Thoracic aorta (tissue), 2 donors: ENCODE measurements at places on chromosomes 3 and 15. TPM values are rescaled to one million over a fixed set of nuclear protein-coding genes. Genes with fewer than 3 reads are reported as not detected.
A peak's percentile ranks its signal among the peaks of the same experiment; 100 is the strongest.

Gene AHSG
- not detected for total RNA-seq

Gene CRYBG3
- total RNA-seq = 29.2 TPM

Gene RTP1
- total RNA-seq = 0.27 TPM

- no peak overlapping the region for H3K27ac ChIP-seq
- H3K4me1 ChIP-seq = peaks cover 9% of the 10 kb centered on the region
- no peaks in the 10 kb centered on the region for H3K27me3 ChIP-seq
- DNase-seq = no peak
- no peaks in the 10 kb centered on the region for H3K36me3 ChIP-seq
These were observed 55.0 kb downstream of the PRICKLE2 start for GRCh38 chr3:64170270-64170669.

DNA sequence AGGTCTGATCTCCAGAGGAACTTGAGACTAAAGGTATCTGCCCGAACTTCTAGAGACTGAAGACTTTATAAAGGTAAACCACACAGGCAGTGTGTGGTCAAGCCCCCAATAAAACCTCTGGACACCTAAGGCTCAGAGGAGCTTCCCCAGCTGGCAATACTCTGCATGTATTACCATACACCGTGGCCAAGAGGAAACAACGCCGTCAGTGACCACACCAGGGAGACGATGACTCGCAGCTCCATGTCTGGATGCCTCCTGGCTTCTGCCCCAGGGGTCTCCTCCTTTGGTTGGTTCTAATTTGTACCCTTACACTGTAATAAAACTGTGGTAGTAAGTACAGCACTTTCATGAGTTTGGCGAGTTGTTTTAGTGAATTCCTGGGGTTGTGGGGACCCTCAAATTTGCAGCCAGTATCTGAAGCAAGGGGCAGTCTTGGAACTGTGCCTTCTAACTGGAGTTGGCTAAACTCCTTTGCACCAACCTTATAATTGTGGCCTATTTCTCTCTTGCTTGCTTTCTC, 32.1 kb upstream of the BCL2L10 start:
- H3K4me1 ChIP-seq = no peaks in the 10 kb centered on the region
- peaks cover 16% of the 10 kb centered on the region for H3K36me3 ChIP-seq
- no peak overlapping the region for H3K27ac ChIP-seq
- no peaks in the 10 kb centered on the region for H3K27me3 ChIP-seq
- no peak for DNase-seq

GRCh38 chr3:168213920-168214319, 118.2 kb upstream of the GOLIM4 start:
- H3K36me3 ChIP-seq = no peaks in the 10 kb centered on the region
- H3K4me1 ChIP-seq = no peaks in the 10 kb centered on the region
- no peak for DNase-seq

DNA sequence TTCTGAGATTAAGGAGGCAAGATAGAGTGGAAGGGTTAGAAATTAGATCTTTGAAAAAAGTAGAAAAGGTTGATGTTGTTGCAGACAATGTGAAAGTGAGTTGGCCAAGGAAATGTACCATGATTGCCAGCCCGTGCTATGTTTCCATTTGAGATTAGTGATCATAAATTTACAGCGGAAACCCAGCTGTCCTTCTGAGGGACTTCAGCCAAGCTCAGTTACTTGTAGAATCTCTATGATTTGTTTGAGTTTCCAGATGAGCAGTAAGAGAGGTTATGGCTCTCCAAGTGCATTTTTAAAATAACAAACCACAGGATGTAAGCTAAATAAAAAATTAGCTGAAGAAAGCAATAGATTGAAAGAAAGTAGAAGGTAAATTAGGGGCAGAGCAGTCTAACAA, 54.2 kb upstream of the RBMS3 start:
- no peak for DNase-seq
- no peak overlapping the region for H3K4me3 ChIP-seq
- no peak overlapping the region for H3K27ac ChIP-seq
- H3K27me3 ChIP-seq = no peaks in the 10 kb centered on the region

GRCh38 chr3:109066864-109067263, 51.1 kb downstream of the MORC1 start:
- H3K36me3 ChIP-seq = no peaks in the 10 kb centered on the region
- H3K4me1 ChIP-seq = no peaks in the 10 kb centered on the region
- no peak for DNase-seq

DNA sequence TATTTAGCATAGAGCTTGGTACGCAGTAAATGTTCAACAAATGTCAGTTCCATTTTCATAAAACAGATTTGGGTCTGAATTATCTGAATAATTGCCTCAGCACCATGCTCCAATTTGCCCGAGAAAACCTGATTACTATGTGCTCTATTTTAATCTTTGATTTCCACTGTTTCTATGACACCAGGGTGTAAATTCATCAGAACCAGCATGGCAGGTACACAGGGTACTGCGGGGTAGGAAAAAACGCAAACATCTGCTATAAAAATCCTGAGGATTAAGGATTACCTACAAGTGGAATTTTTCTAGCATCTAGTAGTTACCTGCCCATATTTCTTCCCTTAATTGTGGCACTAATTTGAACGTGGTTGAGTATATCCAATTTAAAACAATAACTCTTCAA, 70.3 kb downstream of the RAD18 start:
- no peak overlapping the region for H3K27ac ChIP-seq
- peaks cover 38% of the 10 kb centered on the region for H3K4me1 ChIP-seq
- H3K27me3 ChIP-seq = no peaks in the 10 kb centered on the region
- H3K4me3 ChIP-seq = no peak overlapping the region

GRCh38 chr3:29319262-29319661, 38.4 kb downstream of the RBMS3 start:
- H3K4me3 ChIP-seq = no peak overlapping the region
- peak overlapping the region; percentile 58 for H3K27ac ChIP-seq
- H3K27me3 ChIP-seq = no peaks in the 10 kb centered on the region

DNA sequence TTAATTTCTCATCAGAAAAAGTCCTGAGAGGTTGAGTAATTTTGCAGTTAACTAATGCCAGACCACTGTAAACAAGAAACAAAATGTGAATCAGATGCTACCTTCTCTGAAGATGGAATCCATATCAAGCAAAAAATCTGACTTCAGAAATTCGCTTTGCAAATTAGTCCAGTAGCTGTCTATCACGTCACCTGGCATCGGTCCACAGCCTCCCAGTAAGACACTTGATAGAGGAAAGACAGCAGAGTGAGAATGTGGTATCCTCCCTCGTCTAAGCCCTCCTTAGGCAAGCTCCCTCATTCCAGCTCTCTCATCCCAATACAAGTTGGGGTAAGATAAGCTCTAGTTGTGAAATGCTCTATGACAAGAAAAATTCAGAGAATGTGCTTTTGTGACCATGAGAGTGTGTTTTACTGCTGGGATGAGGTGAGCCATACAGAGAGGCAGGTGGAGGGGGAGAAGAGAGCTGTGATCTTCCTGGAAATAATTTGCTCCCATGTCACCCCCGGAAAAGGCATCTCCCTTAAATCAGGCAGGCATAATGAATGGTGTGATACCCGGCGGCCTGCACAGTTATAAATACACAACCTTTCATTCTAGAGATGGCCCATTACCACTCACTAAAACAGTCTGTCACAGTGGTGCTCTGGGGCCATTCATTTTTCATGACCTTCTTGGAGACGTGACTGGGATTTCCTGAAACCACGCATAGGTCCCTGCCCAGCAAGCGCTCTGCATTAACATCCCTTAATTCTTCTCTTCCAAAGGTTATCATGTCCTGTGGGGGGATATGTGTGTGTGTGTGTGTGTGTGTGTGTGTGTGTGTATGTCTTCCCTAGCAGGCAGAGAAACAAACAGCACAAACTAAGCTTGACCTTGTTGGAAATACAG, 602.0 kb upstream of the KCNMB2 start:
- no peak overlapping the region for H3K27ac ChIP-seq
- no peak overlapping the region for H3K4me3 ChIP-seq
- peaks cover 3% of the 10 kb centered on the region for H3K4me1 ChIP-seq
- H3K36me3 ChIP-seq = no peaks in the 10 kb centered on the region
- no peak for DNase-seq

- no peaks in the 10 kb centered on the region for H3K4me1 ChIP-seq
- no peak overlapping the region for H3K4me3 ChIP-seq
- H3K36me3 ChIP-seq = no peaks in the 10 kb centered on the region
These were observed 301.0 kb upstream of the TBL1XR1 start for GRCh38 chr3:177498037-177498857.

- H3K27ac ChIP-seq = no peak overlapping the region
- no peak overlapping the region for H3K4me3 ChIP-seq
- H3K4me1 ChIP-seq = no peaks in the 10 kb centered on the region
- no peaks in the 10 kb centered on the region for H3K27me3 ChIP-seq
These were observed 10.0 kb downstream of the TIMMDC1 start for GRCh38 chr3:119508172-119508845.
